CD4-positive, alpha-beta memory T cell (primary cell): ENCODE measurements at places on chromosomes 12 and 14. TPM values are rescaled to one million over a fixed set of nuclear protein-coding genes. Genes with fewer than 3 reads are reported as not detected.
A peak's percentile ranks its signal among the peaks of the same experiment; 100 is the strongest.

GRCh38 chr14:100696590-100696989, 30.1 kb upstream of the DLK1 start:
- no peak for DNase-seq

GRCh38 chr14:54788701-54789100, 113.9 kb downstream of the GCH1 start:
- DNase-seq, result no peak

CPNE6 gene
- not detected for total RNA-seq

VRTN gene
- total RNA-seq, result not detected

DNA sequence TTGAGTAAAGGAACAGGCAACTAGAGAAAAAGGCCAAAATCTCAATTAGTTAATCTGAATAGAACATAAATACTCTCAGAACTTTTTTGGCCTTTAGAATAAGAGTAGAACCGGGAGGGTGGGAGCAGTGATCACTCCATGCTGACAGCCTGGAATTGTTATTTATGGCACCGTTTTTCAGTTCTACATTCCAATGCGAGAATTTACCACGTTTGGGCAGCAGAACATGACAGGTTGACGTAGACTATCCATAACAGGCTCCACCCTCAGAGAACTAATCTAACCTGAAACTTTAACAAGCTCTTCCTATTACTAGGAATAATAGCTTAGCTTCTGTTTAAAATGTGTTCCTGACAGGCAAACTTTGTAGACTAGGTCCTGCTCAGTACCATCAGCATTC, 379.1 kb downstream of the SEC23A start:
- DNase-seq, result no peak

GRCh38 chr12:130863298-130863697, 8.6 kb upstream of the RAN start:
- no peak for DNase-seq

CLEC4C gene
- total RNA-seq, result not detected

MARS1 gene
- total RNA-seq, result 224 TPM

- no peak for DNase-seq
These were observed 1.6 kb downstream of the FMNL3 start for GRCh38 chr12:49705479-49706134.

PIP4K2C gene
- 36.0 TPM for total RNA-seq

LRRC9 gene
- 0.47 TPM for total RNA-seq

GRCh38 chr14:89959853-89960445, 4.2 kb downstream of the TDP1 start:
- no peak for DNase-seq

- no peak for DNase-seq
These were observed 55.6 kb downstream of the SYNE3 start for GRCh38 chr14:95460647-95461478.

GRCh38 chr12:3137814-3138445, 60.8 kb downstream of the TSPAN9 start:
- DNase-seq, result no peak

DNA sequence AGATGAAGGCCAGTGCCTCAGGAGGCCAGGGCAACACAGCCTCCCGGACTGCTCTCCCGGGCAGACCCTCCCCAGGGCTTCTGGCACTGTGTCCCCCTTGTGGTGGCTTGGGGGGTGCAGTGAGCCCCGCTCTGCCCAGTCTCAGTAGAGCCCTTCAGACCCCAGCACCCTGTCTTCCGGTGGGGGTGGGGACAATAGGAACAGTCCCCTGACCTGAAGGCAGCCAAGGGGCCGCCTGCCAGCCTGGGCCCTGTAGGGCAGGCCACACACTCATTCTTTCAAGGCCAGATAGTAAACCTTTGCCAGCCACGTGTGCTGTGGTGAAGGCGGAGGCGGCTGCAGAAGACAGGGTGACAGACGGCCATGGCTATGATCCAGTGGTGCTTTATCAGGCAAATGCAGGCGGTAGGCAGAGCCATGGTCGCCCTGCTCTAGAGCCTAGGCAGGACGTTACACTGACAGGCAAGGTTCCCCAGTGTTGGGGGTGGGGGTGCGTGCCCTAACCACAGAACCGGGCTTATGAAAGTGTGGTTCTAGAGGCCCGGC, 15.0 kb downstream of the ZFYVE21 start:
- no peak for DNase-seq

DNA sequence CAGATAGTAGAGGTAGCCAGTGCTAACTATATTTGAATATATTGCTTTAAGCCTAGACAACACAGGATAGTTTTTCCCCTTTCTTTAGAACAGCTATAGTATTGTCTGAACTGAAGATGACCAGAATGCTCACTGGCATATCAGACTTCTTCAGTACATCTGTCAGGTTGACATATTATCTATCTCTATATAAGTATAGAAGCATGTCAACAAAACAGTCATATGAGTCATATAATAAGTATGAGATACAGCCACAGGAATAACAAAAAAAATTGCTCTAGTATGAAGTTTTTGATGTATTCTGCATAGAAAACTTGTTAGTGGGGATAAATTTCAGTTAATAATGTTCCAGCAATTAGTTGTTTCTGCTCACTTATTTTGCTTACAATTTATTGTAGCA, 767.7 kb downstream of the LRFN5 start:
- no peak for DNase-seq

DNA sequence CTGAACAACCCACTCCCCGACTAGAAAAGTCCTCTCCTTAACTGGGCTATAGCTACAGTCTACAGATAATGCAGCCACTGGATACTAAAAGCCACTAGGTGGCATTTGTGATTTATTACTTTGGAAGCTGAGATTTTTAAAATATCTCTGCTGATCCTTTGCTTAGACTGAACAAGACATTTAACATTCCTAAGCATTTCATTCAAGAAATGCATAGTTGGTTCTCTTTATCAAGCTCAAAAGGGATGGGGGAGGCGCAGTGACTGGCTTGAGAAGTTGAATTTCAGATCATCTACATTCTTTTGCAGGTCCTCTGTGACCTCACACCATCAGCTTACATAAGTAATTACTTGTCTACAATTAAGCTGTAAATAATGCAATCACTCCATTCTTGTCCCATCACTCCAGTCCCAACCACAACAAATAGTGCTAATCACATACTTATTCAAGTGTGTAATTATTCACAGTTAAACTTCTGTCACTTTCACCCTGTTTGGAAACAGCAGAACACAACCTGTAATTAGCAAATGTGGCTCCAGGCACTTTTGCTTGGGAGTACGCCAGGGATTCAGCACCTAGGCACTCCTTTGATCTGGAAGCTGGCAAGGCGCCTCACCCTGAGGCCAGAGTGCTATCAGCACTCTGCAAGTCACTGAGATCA, 203.6 kb downstream of the NOVA1 start:
- DNase-seq, result no peak

- no peak for DNase-seq
These were observed 2.5 kb downstream of the RASAL1 start for GRCh38 chr12:113133036-113133435.

NFATC4 gene
- total RNA-seq, result not detected

ALDH1L2 gene
- 0.15 TPM for total RNA-seq

- no peak for DNase-seq
These were observed 102.2 kb downstream of the KIF26A start for GRCh38 chr14:104240434-104241157.

DNA sequence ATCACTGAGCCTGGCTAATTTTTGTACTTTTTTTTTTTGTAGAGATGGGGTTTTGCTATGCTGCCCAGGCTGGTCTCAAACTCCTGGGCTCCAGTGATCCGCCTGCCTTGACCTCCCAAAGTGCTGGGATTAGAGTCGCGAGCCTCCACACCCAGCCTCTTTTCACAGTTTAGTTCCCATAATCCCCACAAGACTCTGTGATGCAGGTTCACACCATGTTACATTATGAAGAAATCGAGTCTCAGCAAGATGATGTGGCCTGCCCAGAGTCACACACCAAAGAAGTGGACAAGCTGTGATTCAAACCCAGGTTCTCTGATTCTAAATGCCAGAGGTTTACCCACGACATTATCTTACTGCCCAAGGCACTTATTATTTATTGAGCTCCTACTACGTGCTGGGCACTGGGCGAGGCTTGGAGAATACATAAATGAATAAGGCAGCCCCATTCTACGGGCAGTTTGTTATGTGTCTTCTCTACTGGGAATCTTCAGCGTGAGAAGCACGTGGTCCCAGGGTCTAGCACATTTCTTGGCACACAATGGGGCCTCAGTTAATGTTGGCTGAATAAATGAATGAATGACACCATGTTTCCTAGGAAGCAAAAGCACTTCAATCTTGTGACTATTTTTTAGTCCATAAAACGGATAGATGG, 23.5 kb upstream of the OASL start:
- DNase-seq, result no peak

GDF3 gene
- total RNA-seq, result not detected

GRCh38 chr12:38025916-38026315, 290.7 kb upstream of the ALG10B start:
- DNase-seq, result no peak

DNA sequence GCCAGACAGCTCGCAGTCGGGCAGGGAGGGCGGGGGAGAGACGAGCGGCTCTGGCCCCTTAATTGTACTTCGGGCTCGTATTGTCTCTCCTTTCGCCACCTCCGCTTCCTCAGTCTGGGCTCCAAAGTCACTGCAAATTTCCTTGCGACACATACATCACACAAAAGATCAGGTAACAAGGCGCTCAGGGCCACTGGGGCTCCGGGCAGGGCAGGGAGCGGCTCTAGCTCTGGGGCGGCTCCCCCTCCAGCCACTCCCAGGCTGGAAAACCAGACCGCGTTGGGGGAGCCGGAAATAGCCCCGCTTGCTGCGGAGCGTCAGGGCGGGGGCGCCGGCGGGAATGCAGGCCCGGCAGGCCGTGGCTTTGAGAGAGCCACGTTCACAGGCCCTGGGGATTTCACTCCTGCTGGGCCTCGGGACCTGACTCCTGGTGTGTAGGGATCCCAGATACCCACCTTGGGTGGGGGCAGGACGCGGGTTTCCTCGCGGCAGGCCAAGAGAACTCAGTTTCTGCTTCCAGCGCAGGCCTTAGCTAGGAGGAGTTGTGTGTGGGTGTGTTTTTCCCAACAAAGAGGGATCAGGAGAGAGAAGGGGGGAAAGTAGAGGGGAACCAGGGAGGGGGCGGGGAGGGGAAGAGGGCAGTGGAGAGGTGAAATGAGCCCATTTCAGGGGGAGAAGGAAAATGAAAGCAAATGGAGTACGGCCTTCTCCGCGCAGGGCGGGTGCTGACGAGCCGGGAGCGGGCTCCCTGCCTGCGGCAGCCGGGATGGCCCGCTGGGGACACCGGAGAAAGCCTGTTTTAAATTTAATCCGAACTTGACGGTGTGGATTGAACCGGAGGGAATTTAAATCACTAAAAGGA, 4.4 kb upstream of the HOXC9 start:
- DNase-seq, result no peak

GRCh38 chr14:75979648-75980565, 1.9 kb downstream of the TGFB3 start:
- no peak for DNase-seq

DNA sequence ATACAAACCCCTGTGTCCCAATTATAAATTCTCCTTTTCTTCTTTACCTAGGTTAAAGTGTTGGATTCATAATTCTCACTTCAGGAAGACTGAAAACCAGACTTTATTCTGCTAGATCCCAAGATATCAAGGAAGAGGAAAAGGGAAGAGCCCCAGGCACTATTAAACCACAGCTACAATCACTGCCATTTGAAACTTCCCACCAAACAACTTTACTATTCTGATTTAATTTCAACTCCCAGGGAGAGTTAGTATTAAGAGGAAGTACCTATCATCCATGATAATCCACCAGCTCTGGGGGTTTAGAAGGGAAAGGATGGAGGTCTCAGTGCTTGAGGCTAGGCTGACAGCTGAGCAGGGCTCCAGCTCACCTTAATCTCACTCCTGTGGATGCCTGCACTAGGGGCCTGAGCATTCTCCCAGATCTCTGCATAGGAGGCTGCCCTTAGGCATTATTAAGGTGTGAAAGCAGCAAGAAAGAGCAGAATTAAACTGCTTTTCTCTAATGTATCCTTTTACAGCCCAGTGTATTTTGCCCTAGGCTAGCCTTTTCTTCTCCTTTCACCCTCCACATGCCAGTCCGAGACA, 52.9 kb downstream of the MYF5 start:
- DNase-seq, result no peak

RASSF9 gene
- total RNA-seq, result not detected

SDR9C7 gene
- not detected for total RNA-seq

DNA sequence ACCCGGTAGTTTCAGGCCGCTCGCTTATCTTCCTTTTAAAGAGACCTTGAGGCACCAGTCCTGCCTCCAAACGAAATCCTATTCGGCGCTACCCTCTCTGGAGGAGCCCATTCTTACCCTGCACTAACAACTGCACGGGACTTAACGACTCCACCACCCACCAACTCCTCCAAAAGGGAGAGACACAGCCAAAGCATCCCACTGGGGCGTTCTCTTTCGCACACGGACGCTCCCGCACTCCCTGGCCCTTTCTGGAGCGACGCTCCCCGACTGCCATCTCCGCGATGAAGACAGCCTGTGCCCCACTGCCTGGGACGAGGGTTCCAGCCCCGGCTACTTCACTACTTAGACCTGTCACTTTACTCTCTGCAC, 650 bp downstream of the GALC start:
- no peak for DNase-seq

CMA1 gene
- total RNA-seq, result not detected

GMFB gene
- 31.1 TPM for total RNA-seq

DENR gene
- total RNA-seq, result 49.1 TPM

- no peak for DNase-seq
These were observed 68.7 kb downstream of the STON2 start for GRCh38 chr14:81331229-81332021.

RNASE2 gene
- not detected for total RNA-seq

DNA sequence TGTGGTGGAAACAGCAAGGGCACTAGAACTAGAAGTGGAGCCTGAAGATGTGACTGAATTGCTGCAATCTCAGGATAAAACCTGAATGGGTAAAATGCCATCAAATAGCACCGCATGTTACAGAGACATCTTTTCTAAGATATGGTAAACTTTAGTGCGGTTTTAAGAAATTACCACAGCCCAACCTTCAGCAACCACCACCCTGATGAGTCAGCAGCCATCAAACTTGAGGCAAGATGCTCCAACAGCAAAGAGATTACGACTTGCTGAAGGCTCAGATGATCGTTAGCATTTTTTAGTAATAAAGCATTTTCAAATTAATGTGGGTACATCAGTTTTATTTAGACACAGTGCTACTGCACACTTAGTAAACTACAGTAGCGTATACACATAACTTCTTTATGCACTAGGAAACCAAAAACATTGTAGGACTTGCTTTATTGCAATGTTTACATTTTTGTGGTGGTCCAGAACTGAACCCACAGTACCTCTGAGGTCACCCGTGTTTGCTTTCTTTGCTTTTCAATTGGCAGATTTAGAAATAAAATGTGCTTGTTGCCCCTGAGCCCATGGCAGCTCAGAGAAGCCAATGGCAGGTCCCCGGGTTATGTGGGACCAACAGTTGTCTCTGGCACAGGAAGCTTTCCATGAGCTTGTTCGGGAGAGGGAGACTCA, 15.9 kb downstream of the GOLGA3 start:
- DNase-seq, result peak; percentile 15

- no peak for DNase-seq
These were observed 29.5 kb downstream of the TSPAN8 start for GRCh38 chr12:71128191-71128788.

POTEM gene
- not detected for total RNA-seq
